ENCODE measurements at places on chromosomes 7 and 10. TPM values are rescaled to one million over a fixed set of nuclear protein-coding genes. Genes with fewer than 3 reads are reported as not detected.

DNA sequence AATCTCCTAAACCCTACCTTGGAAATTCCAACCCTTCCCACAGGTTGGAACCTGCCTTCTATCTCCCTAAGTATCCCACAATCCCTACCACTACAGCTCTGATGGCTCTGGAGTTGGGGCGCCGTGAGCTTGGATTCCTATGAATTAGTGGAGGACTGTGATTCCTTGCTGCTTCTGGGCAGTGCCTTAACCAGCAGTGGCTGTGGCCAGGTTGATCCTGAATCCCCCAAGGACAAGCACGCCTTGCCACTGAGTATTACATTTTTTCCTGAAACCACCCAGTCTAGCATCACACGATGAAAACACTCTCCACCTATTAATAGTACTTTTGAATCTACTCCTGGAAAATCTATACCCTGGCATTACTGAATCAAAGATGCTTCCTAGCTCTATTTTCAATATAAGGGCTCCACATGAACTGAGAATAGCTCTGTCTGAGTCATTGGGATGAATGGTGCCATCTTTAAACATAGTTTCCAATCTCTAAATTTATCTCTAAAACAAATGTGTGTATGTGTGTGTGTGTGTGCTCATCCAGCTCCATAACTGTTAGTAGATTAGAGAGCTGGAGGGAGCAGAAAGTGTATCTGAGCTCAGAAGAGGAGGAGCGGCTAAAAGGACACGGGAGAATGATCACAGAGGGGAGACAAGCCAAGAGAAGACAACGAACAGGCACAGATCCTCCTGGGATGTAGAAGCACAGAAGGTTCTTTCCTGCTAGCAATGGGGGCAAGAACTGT is 11.9 kb upstream of the INPP5F start:
- DNase-seq = no peak

GRCh38 chr10:110387983-110388686 is 83.4 kb upstream of the SMNDC1 start:
- no peak for DNase-seq

GIMAP5 gene
- polyA plus RNA-seq = 39.8 TPM

ACSM6 gene
- 0.96 TPM for polyA plus RNA-seq

TLL2 gene
- 0.23 TPM for polyA plus RNA-seq

ANKRD7 gene
- polyA plus RNA-seq = 0.39 TPM

Measured in thymus (tissue), 14 donors.